ENCODE measurements at places on chromosomes 12 and 14.

- no peak for DNase-seq
These were observed 97.3 kb downstream of the TRHDE start for GRCh38 chr12:72369423-72369959.

- DNase-seq: no peak
These were observed 43.6 kb upstream of the NAA30 start for GRCh38 chr14:57346741-57347140.

DNA sequence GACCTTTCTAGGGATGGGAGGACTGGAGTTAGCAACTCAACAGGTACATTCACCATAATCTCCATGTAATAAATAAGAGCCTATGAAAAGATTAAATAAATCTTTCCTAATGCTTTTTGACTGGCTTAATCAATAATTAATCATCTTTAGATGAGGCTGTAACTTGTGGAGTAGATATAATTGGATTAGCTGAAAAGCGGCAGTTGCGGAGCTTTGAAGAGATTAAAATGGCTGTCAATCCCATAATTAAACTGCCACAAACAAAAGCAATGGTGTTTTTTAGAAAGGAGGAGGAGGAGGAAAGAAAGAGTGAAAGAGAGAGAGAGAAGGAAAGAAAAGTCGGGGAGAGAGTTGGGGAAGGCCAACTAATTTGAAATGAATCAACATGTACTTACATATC lies 70.7 kb upstream of the TMEM263 start:
- DNase-seq: no peak

DNA sequence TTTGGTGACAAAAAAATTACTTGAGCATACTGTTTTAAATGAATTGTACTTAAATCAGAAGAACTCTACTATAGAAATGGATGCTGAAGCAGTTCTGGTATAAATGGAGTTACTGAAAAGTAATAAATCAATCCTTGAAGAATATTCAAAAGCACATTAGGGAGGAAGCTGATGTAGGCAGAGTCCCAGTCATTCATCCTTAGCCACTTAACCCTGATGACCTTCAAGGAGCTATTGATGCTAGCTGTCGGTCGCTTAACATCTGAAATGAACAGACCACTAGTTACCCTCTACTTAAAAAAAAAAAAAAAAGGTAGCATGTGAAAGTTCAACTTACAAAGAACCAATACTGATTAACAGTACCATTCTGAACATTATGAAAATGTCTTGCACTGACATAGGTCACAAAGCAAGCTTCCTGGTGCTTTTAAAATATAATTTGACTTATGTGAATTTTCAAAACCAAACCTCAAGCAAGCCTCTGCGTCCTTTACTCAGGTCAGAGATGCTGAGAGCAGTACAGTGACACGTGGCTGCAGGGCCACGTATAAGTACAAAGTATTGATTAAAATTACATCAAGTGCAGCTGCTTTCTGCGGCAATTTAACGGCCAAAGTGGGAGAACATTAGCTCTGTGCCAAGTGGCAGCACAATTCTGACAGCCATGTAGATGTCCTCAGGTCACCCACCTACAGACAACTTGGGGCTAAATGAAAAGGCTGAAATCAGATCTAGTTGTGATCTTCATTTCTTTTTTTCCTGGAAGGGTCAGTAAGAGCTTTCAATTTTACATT lies 18.1 kb downstream of the PPM1H start:
- no peak for DNase-seq

GRCh38 chr12:64122154-64122553 lies 99.9 kb downstream of the KICS2 start:
- no peak for DNase-seq

DNA sequence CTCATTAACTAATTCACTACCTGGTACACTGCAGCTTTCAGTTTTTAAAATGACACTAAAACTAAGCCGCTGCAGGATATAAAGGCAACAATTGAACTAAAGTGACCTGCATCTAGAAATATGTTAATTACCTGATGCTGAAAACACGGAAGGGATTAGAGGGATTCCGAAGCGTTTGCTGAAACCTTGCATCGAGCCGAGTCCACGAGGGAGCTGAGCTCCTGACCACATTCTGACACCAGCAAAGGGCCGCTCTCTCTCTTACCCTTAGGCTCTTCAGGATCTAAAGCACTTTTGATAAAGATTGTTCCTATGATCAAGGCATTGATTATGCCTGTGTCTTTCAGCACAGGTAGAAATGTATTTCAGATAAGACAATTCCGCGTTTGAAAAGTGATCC lies 59.5 kb upstream of the CDKN3 start:
- no peak for DNase-seq

DNA sequence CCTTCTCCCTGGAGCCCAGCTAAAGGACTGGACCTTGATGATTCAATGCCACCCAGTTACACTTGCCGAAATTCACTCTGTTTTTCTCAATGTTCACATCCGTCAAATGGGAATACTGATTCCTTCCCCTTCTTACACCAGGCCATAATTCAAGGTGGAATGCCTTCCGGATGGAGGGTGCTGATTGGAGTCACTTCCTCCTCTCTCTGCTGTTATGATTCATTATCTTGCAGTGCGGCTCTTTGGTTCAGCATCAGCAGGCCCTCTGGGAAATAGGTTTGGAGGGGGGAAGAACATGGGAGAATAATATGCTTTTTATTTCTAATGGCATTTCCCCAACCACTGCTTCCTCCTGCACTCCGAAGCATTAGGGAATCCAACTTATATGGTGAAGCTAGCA lies 390.6 kb upstream of the TBX3 start:
- no peak for DNase-seq

DNA sequence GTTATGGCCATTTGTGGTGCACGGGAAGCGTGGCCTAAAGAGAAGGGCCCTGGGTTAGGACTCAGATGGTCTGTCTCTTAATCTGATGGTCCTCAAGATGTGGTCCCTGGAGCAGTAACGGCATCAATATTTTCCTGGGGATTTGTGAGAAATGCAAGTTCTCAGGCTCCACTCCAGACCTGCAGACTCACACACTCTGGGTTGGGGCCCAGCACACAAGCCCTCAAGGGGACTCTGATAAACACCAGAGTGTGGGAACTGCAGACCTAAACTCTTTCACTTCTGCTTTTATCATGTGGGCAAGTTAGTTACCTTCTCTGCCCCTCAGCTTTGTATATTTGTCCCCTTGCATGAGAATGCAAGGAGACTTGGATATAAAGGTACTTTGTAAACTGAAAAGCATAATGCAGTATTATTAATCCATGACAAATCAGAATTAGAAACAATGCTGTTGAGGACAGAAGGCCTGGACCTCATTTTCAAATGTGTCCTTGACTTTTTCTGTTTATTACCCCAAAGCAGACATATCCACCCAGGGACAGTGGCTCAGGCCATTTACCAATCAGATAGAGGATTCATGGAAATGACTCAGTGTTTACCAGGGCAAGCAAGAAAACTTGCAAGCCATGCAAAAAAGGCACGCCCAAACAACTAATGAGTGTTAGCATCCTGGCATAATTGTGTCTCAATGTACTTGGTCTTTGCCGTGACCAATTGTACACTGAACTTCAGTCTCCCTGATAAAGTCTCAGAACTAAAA lies 157.0 kb downstream of the ASCL1 start:
- DNase-seq: no peak

DNA sequence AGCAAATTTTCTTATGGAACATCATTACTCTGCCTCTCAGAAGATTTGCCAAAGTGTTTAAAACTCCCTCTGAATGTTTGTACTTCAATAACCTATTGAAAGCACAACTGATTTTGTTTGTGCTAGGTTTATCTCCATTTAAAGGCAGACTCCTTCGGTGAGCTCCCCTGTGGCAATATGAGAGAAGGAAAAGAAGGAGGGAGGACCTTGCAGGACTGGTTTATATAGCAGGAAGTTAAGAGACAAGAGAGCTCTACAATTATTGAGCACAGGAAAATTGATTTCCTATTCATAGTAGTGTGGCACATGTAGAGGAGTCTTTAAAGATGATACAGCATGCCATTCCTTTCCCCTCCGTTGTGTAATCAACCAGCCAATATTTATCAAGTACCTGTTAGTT lies 75.5 kb downstream of the PDE3A start:
- DNase-seq: no peak

DNA sequence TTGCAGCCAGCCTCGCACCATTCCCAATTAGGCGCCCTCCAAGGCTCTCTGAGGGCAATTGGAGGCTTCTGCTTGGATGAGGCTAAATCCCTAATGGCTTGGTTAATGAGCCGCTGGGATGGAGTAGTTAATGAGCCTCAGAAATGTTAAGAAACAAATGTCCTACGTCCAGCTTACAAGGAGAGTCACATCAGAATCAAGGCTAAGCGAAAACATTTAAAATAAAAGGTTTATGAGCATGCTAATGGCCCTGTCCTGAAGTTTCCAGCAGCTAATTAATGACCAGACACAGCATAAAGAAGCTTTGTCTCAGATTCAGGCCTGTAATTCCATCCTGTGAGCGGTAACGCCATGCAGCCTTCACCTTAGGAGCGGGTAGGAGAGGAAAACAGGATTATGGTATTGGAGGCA lies 200.7 kb upstream of the BCL2L14 start:
- DNase-seq: no peak

- DNase-seq: no peak
These were observed 12.8 kb downstream of the DEGS2 start for GRCh38 chr14:100146531-100147091.

- DNase-seq: no peak
These were observed 15.1 kb downstream of the PIGH start for GRCh38 chr14:67584978-67585377.

GRCh38 chr14:104291123-104292000 lies 153.0 kb downstream of the KIF26A start:
- DNase-seq: no peak

DNA sequence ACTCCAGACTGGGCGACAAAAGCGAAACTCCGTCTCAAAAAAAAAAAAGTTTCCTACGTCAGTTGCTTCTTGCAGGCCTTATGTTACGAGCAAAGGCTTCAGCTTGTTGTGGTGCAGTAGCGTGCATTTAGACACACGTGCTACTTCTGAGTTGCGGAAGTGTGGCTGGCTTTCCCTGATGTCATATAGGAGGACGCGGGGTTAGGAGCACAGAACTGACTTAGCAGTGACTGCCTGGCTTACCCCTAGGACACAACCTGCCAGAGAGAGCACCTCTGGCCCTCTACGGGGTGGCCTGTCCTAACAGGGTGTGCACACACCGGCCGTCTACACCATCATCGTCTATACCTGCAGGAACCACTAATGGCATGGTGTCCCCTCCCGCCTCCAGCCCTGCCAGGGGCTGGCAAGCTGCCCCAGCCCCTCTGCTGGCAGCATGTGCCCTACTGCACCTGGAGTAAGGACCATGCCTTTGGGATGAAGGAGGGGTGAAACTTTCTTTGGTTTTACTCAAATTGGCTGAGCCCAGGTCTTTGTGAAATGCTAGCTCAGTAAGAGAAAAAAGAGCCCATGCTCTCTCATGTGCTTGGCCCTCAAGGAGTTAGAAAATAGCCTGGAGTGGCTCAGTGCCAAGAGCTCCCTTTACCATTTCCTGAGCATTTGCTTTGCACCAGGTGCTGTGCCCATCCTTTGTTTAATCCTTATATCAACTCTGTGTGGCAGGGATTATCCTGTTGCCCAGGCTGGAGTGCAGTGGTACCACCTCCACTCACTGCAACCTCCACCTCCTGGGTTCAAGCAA lies 1.7 kb upstream of the GPR68 start:
- DNase-seq: peak; percentile 61

GRCh38 chr14:41749429-41749828 lies 142.8 kb downstream of the LRFN5 start:
- no peak for DNase-seq

- no peak for DNase-seq
These were observed 116.5 kb downstream of the PLXNC1 start for GRCh38 chr12:94264736-94265485.

DNA sequence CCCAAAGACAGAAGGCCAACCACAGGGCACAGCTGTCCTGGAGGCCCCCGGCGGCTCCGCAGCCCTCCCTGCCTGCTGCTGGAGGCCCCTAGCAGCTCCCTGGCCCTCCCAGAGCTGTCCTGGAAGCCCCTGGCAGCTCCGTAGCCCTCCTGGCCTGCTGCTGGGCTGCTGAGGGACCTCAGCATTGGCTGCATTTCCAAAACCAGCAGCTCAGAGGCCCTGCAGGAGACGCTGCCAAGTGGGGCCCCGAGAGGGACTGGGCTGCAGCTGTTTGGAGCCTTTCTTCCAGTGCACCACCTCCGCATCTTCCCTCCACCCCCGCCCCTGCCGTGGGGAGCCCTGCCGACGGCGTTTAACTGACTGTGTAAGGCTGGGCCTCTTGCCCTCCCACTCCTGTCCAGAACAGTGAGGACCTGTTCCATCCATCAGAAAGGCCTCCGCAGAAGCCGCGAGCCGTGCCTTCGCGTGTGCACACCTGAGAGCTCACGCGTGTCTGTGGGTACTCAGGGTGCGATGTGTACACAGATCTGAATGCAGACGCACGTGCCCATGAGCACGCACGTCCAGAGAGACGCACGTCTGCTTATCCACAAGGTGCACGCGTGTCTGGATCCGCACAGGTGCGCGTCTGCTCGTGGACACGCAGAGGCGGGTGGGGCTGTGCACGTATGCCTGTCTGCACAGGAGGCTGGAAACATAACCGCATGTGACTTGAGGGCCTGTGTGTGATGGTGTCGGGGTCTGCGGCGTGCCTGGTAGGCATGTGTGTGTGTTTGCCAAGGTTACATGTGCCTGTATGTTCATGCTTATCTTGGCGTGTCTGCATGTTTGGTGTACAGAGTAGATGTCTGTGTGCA lies 57.0 kb upstream of the FBRSL1 start:
- DNase-seq: no peak

Measured in stimulated activated CD4-positive, alpha-beta T cell treated with anti-CD3 and anti-CD28 coated beads, Interleukin-4, amount 100 ng/mL, for 1 hour (primary cell).